Natural killer cell (primary cell): ENCODE measurements at places on chromosomes 3 and 15.

DNA sequence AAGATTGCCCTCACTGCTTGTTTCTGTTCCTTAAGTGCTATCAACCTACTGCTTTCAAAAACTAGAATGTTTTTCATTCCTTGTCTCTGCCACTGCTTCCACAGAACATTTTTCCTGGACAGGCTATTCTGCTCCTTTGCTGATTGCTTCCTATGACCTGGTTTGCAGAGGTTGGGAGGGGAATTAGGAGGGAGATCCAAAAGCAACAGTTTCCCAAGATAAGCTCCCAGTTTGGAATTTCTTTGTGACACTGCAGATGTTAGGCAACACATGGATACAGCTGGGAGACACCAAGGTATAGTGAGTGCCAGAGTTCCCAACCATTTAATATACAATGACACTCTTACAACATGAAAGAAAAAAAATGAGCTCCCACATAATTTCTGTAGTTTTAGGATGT lies 1036.5 kb downstream of the ROBO2 start:
- DNase-seq, result no peak

DNA sequence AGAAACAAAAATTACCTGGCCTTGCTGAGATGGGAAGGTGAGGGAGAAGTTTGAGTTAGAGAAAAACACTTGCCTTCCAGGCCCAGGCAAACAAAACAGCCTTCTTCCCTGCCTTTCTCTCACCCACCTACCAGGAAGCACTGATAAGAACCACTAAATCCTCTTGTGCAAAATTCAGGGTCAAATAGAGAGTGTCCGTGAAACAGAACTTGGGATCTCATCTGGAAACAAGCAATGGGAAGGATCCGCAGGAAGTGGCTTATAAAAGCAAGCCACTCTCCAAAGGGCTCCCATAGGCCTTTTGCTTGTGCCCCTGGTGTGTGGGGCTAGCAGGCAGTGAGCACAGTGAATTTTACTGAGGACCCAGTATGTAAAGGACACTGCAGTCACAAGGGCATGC lies 11.0 kb downstream of the ADAMTS9 start:
- DNase-seq, result no peak

DNA sequence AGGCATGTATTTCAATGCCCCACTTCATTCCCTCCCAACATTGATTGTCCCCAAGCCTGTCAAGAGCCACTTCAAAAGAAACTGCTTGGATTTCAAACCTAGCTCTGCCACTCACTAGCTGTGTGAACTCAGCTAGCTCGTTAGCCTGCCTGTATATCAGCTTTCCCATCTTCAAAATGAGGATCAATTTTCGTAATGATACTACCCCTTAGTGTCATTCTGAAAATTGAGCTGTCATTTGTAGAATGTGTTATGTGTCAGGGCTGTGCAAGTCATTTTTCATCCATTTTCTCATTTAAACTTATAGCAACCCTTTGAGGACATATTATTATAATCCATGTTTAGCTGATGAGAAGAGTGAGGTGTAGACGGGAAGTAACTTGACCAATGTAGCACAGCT lies 88.6 kb downstream of the TRIM42 start:
- no peak for DNase-seq

GRCh38 chr3:150077107-150077506 lies 106.4 kb upstream of the PFN2 start:
- no peak for DNase-seq

DNA sequence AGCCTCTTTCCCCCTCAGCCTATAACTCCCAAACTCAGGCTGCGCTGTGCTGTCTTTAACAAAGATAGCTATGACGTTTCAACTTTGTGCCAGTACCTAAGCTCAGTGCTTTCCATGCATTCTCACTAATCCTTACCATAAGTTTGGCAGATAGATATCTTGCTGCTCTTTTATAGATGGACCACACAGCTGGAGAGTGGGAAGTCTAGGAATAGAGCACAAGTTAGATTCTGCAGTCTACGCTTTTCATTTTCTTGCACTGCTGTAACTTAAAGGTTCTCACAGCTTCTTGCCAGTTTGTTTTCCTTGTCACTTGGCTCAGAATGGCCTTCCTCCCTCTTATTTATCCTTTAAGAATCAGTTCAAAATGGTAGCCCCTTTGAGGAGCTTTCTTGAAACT lies 468.8 kb downstream of the CNTN4 start:
- no peak for DNase-seq

DNA sequence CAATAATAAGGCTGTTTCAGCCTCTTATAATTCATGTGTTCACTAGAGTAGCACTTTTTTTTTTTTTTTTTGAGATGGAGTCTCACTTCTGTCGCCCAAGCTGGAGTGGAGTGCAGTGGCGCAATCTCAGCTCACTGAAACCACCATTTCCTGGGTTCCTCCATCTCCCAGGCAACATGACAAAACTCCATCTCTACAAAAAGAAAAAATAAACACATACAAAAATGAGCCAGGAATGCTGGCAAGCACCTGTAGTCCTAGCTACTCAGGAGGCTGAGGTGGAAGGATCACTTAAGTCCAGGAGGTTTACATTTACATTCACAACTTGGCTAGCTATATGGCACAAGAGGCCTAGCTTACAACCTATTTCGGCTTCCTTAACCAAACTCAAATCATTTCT lies 6.8 kb downstream of the USP4 start:
- DNase-seq, result no peak

DNA sequence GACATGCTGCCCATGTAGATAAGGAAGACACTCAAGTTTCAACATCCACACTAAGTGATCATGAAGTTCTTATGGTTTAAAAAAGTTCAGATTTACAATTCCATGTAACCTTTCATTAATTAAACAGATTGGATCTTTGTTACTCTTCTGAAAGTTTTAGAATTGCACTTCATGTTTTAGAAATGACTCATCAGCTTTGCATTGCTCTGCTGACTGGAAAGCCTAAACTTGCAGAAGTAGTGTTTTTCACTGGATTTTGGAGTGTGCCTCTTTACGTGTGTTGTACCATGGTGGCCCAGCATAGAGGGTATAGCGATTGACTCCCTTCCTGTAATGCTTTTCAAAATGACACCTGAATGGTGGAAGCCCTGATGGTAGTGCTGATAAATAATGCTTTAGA lies 157.9 kb downstream of the BBX start:
- no peak for DNase-seq

DNA sequence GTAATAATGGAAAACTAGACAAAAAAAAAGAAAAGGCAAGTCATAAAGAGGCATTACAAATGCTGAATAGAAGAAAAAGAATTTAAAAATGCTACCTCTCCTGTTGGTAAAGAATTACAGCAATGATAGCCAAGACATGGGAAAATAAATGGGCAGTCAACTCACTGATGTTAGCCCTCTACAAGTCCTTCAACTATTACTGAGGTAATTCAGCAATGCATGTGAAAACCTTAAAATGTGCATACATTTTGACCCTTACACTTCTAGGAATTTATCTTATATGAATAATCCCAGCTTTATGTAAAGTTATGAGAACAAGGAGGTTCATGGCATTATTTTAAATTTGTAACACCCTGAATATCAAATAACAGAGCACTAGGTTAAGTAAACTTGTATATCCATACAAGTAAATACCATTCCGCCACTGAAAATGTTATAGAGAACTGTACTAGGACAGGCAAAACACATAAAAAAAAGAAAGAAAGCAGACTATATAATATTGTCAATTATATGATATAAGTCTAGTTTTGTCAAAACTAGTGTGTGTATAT lies 166.8 kb downstream of the SUCLG2 start:
- no peak for DNase-seq

GRCh38 chr15:71701808-71702207 lies 108.5 kb upstream of the NR2E3 start:
- no peak for DNase-seq

- no peak for DNase-seq
Measured at GRCh38 chr3:99659951-99660350, 21.6 kb downstream of the COL8A1 start.

DNA sequence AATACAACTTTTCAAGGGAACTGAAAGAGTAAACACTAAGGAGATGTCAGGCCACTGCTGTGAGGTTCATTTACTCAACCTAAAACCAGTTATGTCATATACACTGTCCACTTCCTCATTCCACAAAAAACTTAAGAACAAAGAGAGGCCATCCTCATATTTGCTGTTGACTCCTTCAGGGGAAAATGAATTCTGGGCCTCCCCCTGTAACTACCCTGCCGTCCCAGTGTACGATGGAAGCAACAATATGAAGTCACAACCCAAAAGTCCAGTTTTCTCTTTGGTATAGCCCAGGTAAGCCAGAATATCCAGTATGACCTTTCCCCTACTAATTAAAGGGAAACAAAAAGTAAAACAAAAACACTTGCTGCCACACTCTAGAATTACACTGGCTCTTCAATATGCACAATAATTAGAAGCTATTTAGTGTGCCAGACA lies 16.2 kb downstream of the CEP152 start:
- no peak for DNase-seq

DNA sequence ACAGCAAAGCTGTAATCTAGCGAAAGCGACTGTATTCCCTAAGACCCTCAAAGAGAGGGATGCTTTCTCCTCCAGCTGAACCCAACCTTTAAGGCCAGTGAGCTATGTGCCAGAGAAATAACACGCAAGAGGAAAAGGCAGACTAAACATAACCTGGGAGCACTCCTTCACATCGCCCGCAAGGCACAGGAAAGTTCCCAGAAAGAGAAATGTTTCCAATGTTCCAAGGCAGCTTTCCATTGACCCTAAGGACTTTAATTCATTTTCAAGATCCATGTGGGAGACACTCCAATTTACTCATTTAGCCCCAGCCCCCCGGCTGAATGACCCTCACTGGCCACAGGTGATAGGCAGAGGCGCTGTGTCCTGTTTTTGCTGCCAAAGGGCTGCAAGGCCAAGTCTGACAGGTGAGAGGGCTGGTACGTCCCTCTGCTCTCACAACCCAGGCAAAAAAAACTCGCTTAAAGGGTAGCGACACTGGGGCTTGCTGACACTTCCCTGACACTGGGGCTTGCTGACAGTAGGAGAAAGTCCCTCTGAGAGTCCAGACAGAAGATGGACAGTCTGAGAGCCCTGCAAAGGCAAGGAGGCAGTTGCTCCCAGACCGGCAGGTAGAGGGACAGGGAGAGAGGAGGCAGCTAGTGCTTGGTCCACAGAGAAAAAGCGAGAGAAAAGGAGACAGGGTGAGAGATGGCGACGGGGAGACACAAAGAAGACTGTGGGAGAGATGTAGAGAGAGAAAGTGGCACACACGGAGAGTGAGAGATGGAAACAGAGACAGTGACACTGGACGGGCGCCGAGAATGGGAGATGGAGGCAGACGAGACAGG lies 702 bp downstream of the ARHGEF3 start:
- DNase-seq, result peak; percentile 58

DNA sequence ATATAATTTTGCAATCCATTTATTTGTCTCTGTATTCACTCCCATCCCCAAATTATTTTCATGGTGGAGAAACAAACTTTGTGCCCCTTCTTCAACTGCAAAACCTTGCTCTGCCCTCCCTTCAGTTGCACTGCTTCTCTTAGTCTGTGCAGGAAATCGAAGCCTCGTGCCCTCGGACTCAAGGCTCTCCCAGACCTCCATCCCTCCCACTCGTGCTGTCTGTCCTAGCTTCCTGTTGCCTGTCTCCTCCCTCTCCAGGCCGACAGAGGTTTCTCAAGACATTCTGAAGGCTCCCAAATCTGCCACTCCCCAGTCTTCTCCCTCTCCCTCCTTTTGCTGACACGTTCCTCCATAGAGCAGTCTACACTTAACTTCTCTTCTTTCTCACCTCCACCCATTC lies 177.6 kb downstream of the PDZRN3 start:
- DNase-seq, result no peak

GRCh38 chr3:43413676-43414368 lies 127.5 kb downstream of the SNRK start:
- no peak for DNase-seq

DNA sequence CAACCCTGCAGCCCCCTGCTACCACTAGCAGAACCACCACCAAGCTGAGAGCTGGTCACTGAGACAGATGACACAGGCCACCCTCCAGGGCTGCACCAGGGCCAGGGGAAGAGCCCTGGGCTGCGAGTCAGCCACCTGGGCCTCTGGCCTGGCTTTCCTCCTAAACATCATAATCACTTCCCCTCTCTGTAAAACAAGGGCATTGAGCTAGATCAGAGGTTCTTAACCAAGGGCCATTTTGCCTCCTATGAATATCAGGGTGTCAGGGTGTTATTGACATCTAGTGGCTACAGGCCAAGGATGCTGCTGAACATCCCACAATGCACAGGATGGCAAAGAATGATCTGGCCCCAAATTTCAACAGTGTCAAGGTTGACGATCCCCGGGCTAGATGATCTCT lies 25.2 kb downstream of the TLE3 start:
- no peak for DNase-seq

DNA sequence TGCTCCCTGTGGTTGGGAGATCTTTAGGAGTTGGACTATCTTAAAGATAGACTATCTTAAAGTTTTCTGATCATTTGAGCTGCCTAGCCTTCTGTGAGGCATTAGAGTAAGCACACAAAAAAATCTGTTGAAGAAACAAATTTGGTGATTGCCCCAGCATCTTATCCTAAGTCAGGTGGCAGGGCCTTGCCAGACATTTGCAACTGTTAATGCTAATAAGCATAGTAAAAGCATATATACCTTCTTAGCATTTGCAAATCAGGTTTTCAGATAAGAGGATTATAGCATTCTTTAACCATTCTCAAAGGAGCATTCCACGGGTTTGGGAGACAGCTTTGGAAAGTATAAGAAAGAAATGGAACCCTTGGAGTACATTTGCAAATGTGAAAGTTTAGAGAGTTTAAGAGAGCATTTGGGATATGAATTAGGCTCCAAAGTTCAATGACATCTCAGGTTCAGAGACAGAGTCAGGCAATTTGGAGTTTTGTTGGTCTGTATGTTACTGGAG lies 61.0 kb downstream of the SEMA6D start:
- DNase-seq, result no peak

GRCh38 chr3:152338159-152338720 lies 69.5 kb downstream of the MBNL1 start:
- no peak for DNase-seq

- no peak for DNase-seq
Measured at GRCh38 chr3:8660175-8661118, 15.8 kb upstream of the SSUH2 start.

DNA sequence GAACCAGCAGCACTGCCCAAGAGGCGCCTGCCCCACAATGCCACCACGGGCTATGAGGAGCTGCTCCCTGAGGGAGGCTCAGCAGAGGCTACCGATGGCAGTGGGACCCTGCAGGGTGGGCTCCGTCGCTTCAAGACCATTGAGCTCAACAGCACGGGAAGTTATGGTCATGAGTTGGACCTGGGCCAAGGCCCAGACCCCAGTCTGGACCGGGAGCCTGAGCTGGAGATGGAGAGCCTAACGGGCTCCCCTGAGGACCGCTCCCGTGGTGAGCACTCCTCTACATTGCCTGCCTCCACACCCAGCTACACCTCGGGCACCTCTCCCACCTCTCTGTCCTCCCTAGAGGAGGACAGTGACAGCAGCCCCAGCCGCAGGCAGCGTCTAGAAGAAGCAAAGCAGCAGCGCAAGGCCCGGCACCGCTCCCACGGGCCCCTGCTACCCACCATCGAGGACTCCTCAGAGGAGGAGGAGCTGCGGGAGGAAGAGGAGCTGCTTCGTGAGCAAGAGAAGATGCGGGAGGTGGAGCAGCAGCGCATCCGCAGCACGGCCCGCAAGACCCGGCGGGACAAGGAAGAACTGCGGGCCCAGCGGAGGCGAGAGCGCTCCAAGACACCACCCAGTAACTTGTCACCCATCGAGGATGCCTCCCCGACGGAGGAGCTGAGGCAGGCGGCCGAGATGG lies 21.8 kb upstream of the APEH start:
- no peak for DNase-seq

- DNase-seq, result peak; percentile 45
Measured at GRCh38 chr15:78047761-78048627, 29.5 kb downstream of the TBC1D2B start.

- DNase-seq, result no peak
Measured at GRCh38 chr15:71752604-71753289, 57.6 kb upstream of the NR2E3 start.

GRCh38 chr3:149243540-149243939 lies 21.9 kb upstream of the CP start:
- no peak for DNase-seq
